Testis (tissue), 5 donors: ENCODE measurements at places on chromosomes 2 and 18. TPM values are rescaled to one million over a fixed set of nuclear protein-coding genes. Genes with fewer than 3 reads are reported as not detected.

DNA sequence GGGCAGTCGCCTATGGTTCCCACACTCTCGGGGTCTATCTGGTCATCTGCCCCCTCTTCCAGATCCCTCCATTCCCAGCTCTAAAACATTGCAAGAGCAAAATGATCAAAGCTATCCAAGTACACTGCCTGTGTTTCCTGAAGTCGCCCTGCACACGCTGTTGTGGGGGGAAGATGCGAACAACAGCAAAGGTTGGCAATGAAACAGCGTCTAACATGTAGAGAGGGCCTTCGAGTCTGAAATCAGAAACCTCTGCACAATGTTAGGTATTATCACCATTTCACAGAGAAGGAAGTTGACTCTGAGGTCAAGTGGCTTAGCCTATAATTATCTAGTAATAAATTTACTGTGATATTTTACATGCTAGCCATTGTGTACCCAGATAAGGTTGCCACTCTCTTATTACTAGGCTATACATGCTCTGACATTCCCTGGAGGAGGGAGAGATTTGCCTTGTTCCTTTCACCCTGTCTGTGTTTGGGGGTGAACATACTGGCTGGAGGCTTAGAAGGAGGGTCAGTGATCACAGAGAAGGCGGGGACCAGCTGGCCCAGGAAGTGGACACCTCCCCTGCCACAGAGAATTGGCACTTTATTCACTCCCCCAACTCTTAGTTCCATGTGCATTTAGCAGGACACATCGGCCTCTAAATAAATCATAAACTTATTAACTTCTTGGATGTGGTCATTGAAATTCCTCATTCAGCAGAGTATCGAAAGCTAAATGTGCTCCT lies 36.8 kb downstream of the KCTD1 start:
- DNase-seq: no peak

DNA sequence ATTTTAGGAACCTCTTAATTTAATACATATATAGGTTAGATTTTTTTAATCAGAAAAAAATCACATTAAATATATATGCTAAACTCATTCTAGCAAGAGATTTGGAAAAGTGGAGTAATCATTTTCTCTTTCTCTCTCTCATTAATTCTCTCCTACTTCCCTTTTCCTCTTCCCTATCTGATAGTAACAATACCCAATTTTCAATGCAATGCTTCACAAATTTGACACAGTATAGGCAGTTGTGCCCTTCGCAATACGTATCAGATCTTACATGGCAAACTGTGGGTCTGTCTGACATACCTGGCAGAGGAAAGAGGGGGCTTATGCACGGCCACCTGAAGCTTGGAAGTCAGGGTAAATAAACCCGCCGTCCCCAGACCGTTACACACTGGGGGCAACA lies 444.3 kb downstream of the NBAS start:
- no peak for DNase-seq

GRCh38 chr2:37080689-37081088 lies 3.5 kb downstream of the HEATR5B start:
- no peak for DNase-seq

DNA sequence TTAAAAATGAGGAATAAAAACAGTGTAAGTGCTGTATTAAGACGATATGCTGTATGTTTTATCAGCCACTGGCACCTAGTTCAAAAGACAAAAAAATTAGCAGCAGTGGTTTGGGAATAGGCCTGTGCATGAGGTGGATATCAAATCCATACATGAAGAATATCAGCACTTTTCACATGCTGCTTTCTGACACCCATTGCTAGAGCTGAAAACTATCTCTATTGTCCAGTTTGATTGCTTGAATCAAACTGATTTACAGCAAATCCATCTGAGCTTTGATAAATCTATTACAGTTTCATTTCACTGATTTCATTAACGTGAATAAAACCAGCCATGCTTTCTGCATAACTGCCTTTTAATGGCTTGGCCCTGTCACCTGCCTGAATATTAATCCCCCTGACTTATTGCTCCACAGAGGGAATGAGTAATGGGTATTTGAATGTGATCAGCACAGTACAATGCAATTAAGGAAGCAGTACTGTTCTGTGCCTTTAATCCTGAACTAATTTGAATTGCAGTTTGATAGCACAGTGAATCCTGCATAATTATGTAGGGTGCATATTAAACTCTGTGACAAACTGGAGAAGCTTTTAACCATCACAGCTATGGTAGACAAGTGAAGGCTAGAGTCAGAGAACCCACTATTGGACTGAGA lies 154.0 kb downstream of the GPD2 start:
- no peak for DNase-seq

DNA sequence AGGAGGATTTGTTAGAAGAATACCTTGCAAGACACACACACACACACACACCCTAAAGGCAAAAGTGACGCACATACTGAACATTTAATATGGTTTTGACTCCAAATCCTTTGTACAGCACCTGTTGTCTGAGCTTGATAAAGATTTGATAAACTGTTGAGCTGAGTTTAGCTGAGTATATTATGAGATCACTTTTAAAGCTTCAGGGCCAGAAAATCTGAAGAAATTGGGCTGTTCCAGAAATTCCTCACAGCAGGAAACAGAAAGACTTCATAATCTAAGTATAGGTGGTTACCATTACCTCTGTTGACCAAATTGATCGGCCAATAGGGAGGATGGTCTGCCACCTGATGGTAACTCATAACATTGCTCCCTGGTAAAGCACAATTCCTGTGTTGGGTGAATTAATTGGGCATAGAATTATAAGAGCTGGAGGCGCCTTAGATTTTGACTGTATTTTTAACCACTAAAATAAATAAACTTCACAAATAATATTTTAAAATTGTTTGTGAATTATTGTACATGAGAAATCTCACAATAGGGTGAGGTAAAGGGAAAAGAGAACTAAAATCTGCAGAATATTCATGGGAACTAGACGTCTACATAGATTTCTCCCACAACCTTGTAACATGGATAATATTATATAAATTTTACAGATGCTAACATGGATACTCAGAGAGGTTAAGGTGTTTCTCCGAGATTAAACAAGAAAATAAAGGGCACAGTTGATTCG lies 21.8 kb upstream of the RPIA start:
- DNase-seq: no peak

SERPINB10 gene
- total RNA-seq: not detected

TUBA3E gene
- 129 TPM for total RNA-seq
